ENCODE measurements at places on chromosomes 5 and 9.

GRCh38 chr5:9619331-9620092 is 10.6 kb downstream of the TAS2R1 start:
- DNase-seq, result no peak

DNA sequence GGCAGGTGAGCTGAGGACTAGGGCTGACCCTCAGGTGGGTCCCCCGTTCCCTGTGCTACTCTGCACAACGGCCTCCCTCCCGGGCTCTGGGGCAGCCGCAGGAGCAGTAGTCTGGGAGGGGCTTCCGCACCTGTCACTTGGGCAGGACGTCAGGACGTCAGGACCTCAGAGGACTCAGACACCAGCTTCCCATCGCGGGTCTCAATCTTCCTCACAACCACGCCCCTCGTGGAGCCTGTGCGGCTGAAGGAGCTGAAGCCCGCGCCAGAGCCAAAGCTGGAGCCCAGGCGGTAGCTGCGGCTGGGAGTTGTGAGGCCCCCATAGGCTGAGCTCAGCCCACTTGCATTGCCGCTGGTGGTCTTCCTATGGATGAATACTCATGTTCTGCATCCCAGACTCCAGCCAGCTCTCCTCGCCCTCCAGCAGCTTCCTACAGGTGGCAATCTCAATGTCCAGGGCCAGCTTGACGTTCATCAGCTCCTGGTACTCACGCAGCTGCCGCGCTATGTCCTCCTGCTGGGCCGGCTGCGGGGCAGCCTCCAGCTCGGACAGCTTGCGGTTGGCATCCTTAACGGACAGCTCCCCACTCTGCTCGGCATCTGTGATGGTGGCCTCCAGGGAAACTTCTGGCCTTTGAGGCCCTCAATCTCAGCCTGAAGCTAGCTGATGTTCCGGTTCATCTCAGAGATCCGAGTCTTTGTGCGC is 381.4 kb upstream of the RGMB start:
- no peak for DNase-seq

- peak; percentile 34 for DNase-seq
These were observed 104.8 kb downstream of the PBX3 start for GRCh38 chr9:125851979-125852378.

DNA sequence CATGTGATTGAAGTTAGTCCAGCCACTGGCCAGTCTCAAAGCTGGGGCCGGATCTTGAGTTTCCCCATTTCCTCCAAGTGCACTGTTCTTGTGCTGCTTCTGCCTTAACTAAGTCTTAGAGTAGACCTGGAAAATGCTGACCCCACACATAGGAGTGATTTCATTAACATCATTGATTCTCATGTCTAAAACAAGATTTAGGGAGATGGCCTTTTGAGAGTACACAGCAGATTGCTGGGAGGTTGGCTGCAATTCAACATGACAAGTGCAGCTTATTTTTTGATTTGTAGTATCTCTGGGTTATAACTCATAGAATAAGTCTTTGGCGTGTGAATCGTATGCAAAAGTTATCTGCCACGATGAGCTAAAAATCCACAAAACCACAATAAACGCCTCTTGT is 131.0 kb downstream of the CMYA5 start:
- no peak for DNase-seq

GRCh38 chr9:135342206-135343130 is 137.1 kb upstream of the PPP1R26 start:
- DNase-seq, result no peak
